ENCODE measurements at places on chromosomes 11 and 22.

DNA sequence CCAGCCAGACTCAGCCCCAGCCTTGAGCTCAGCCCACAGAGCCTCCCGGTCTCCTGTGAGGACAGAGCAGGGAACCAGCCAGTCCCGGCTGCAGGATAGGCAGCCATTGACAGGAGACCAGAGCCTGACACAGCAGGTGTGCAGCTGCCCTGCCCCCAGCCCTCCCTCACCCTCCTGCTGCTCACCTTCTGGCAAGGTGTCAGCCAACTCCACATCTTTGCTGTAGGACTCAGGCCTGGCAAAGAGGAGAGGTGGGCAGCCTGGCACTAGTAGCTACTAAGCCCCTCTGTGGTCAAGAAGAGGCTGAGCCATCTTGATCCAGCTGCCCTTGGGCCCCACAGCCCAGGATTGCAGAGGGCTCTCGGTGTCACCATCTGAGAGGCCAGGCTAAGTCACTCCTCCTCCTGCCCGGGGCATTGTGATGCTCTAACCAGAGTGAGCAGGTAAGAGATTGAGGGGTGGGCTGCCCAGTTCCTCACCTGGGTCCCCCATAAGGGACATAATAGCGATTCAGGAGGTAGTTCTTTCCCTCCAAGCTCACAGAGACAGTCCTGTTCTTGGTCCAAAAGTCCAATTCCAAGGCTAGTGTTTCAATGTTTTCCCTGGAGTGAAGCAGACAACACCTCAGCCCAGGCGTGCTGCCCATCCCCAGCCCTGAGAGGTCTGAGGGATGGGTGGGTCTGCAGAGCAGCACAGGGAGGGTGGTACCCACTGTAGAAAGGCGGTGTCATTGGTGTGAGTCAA is 18.6 kb downstream of the TREH start:
- no peak for DNase-seq

- DNase-seq = no peak
Observed at GRCh38 chr11:81331611-81332235, 1401.9 kb downstream of the FAM181B start.

GRCh38 chr11:127017482-127017881 is 16.9 kb upstream of the KIRREL3 start:
- DNase-seq = no peak

DNA sequence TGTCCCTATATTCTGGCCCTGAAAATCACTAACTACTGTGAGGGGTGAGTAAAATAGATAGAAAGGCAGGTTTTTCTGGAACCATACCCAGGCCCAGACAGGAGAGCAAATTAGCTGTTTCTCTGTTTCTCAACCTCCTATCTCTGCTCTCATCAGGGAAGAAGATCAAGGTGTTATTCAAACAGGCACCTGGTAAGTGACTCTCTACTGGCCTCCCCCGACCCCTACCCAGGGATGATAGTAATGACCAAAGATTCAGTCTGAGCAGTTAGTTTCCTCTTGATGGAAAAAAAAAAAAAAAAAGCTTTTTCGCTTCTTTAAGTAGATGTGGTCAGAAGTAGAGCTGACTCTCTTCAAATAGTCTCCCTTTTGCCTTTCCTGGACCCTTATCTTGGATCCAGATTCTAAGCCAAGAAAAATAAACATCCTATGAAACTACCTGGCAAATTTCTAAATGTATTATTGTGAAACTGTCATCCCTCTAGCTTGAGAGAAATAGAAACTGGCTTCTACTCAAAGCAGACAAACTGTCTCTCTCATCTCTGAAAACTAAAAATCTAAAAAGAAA is 9.9 kb downstream of the LRRC4C start:
- DNase-seq = no peak

- DNase-seq = no peak
Observed at GRCh38 chr11:64654958-64655541, 64.0 kb downstream of the SLC22A12 start.

GRCh38 chr22:35332278-35332677 is 32.6 kb downstream of the TOM1 start:
- DNase-seq = no peak

DNA sequence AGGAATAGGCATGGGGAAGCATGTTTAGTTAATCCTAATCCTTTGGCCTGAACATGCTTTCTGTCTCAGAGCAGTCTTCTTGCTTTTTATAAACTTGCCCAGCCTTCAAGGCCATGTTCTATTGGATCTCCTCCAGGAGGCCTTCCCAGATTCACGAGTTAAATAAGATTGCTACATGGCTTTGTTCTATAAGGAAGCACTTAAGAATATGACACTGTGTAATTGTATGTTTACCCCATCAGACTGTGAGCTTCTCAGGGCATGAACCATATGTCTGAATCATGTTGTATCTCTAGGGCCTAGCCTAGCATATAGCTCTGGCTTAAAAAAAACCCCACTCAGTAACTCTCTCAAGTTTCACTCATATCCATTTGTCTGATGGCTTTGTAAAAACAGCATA is 26.4 kb upstream of the UCP3 start:
- DNase-seq = no peak

- DNase-seq = no peak
Observed at GRCh38 chr11:109770323-109770722, 322.9 kb upstream of the ZC3H12C start.

DNA sequence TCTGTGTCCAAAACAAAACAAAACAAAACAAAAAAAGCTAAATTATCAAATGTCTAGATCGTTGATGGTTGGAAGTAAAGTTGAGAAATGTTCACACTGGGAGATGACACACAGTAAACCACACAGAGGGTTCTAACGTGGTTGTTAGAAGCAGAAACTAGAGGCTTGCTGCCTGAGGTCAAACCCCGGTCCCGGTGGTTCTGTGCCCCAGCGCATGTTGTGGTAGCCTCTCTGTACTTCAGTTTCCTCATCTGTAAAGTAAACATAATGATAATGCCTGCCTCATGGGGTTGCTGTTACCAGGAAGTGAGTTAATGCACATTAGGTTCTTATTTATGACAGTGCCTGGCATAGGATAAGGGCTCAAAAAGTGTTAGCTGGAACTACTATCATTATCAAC is 33.4 kb downstream of the PPARA start:
- no peak for DNase-seq

- DNase-seq = no peak
Observed at GRCh38 chr11:61489833-61490721, 18.5 kb upstream of the LRRC10B start.

DNA sequence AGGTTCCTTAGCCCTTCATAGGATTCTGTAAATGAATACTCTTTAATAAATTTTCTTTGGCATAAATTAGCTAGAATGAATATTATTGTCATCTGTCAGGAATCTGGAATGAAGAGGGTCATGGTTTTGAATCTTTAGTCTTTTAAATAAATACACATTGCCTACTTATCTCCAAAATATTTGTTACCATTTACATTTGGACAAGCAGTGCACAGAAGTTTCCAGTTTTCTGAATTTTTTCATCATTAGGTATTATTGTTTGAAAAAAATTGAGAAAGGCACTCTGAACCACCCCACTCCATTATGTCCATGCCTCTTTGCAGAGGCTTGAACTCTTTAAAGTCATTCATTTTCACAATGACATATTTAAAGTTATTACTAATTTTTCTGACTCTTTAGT is 549.0 kb upstream of the LUZP2 start:
- no peak for DNase-seq

GRCh38 chr11:15769203-15769602 is 587.1 kb downstream of the SOX6 start:
- no peak for DNase-seq

GRCh38 chr11:33897761-33898375 is 6.0 kb upstream of the LMO2 start:
- DNase-seq = no peak

DNA sequence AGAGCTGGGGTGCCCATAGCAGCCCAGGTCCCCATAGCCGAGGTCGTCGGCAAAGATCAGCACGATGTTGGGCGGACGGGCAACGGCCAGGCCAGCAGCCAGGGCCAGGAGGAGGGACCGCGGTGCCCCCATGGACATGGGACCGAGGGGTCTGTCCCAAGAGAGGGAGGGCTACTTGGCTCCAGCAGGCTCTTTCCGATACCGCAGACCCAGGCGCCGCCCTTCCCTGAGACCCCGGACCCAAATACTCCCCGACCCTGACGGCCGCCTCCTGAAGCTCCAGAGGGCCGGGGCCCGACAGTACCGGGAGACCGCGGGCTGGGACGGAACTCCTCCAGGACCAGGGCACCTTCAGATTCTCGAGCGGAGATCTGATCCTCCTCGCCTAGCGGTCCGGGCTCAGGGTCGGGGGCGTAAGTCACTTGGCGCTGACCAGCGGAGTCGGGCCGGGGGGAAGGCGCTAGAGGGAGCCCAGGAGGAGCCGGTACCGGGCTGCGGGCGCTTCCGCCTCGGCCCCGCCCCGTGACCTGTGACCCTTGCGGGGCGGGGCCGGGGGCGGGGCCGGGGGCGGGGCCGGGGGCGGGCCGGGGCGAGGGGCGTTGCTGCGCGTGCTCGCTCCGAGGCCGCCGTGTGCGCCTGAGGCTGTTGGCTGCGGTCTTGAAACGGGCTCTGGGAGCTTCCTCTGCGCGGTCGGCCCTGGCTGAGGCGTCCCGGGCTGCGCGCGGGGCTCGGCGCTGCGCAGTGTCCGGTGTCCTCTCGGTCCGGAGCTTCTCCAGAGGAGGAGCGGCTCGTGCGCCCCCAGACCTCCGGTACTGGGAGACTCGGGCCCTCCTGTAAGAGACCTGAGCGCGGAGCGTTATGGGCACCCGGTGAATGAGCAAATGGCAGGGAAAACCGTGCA is at the start of gene ARSA:
Gene ARSA (minus strand): TSS at position 511 of the 901 bp plus-strand sequence. CDS start 373 bp downstream, at position 138.
- peak; percentile 72 for DNase-seq

- DNase-seq = peak; percentile 51
Observed at GRCh38 chr11:10459029-10459970, 4.2 kb downstream of the AMPD3 start.

DNA sequence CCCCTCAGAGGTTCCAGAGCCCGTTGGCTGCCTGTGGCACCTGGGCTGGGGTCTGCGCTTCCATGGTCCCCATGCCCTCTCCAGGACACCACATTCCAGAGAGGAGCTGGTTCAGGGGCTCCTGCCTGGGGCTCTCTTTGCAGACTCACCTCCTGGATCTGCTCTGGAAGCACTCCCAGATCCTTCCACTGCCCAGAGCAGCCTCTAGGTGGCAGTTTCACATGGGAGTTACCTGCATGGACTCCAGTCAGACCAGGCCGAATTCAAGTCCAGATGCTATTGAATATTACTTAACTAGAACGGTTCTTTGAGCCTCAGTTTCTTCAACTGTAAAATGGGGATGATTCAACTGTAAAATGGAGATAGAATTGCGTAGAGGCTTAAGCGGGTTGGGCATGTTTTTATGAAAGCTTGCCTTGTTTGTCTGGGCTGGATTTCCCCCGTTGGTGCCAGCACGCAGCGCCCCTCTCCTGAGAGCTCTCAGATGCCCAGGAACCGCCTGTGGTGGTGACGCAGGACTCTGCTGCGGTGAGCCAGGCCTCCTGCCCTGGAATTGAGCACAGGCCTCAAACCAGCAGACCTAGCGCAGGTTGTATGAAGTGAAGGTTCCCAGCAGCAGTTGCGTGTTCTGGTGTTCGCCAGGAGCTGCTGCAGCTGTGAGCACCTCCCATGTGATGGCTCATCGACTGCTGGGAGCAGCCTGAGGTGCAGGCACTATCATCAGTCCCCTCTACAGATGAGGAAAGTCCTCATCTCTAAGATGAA is 44.2 kb downstream of the LMO1 start:
- peak; percentile 47 for DNase-seq

- DNase-seq = no peak
Observed at GRCh38 chr22:47221840-47222615, 459.6 kb downstream of the TBC1D22A start.

GRCh38 chr22:19448076-19448607 is 631 bp upstream of the C22orf39 start:
- DNase-seq = peak; percentile 85

DNA sequence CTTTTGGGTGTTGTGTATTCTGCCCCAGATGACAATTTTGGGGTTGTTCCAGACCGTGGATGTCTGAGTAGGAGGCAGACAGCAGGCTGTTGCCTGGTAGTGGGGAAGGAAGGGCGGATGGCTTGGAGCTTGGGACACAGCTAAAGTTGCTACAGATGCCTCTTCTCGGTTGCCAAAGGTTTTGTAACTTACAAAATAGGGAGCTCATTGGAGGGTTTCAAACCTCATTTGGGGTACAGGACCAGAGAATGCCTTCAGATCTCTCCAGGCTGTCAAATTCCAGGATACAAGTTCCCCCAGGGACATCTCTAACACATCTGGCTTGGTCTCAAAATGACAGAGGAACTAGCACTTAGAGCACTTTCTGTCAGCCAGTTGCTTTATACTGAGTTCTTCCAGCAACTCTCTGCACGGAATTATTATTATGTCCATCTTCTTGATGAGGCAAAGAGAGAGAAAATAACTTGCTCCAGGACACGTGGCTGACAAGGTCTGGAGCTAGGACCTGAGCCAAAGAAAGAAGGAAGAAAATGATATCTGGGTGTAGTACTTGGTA is 56.0 kb downstream of the SLC1A2 start:
- no peak for DNase-seq

- DNase-seq = no peak
Observed at GRCh38 chr22:36221799-36222751, 17.3 kb downstream of the APOL2 start.
